Stimulated activated CD4-positive, alpha-beta T cell treated with anti-CD3 and anti-CD28 coated beads, Interleukin-4, amount 100 ng/mL, for 24 hours (primary cell): ENCODE measurements at places on chromosomes 12 and 14.

- no peak for DNase-seq
Measured at GRCh38 chr12:1707051-1707450, 16.2 kb downstream of the ADIPOR2 start.

DNA sequence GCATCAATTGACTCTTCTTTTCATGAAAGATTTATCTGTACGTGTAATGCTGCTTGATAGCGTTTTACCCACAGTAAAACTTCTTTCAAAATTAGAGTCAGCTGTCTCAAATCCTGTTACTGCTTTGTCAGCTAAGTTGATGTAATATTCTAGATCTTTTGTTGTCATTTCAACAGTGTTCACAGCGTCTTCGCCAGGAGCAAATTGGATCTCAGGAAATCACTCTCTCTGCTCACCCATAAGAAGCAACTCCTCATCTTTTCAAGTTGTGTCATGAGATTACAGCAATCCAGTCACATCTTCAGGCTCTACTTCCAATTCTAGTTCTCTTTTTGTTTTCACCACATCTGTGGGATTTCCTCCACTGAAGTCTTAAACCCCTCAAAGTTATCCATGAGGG, 9.5 kb downstream of the PCNX1 start:
- DNase-seq = no peak

GRCh38 chr14:78737116-78737515, 566.9 kb downstream of the NRXN3 start:
- DNase-seq = no peak

DNA sequence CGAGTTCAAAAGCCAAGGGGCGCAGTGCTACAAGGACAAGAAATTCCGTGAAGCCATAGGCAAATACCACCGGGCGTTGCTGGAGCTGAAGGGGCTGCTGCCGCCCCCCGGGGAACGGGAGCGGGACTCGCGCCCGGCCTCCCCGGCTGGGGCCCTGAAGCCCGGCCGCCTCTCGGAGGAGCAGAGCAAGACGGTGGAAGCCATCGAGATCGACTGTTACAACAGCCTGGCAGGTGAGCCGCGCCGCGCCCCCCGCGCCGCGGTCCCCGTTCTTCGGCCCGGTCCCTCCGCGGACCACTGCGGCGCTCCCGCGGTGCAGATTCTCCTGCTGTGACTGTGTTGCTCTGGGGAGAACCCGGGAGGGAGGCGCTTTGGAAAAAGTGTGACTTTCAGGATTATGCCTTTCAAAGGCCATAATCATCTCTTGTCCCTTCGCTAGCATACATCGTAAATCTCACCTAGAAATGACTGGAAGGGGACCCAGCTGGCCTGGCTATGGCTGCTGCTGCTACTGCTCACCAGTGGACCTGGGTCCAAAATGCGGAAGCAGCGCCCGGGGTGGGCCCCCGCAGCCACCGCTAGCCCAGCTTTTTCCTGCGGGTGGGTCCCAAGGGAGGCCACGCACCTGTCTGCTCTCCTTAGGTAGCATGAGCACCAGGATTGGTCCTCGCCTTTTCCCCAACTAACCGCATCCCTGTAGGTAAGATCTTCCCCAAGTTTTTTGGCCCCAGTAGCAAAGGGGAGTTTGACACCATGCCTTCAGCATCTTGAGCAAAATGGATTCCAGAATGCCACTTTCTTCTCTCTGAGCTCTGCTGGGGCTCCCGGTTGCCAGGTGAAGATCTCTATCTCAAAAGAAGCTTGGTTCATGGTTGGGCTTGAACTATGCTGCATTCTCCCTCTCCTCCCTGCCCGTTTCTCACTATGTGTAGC, 853 bp downstream of the TTC9 start:
- DNase-seq = no peak

GRCh38 chr14:59249029-59249428, 60.6 kb downstream of the DAAM1 start:
- no peak for DNase-seq

- DNase-seq = peak; percentile 58
Measured at GRCh38 chr12:91778938-91779400, 366.7 kb downstream of the BTG1 start.

- DNase-seq = no peak
Measured at GRCh38 chr14:92946847-92947545, 24.0 kb downstream of the CHGA start.

- DNase-seq = no peak
Measured at GRCh38 chr14:44453433-44454171, 53.5 kb downstream of the FSCB start.

- DNase-seq = no peak
Measured at GRCh38 chr12:124082687-124083086, 109.7 kb downstream of the ZNF664 start.

DNA sequence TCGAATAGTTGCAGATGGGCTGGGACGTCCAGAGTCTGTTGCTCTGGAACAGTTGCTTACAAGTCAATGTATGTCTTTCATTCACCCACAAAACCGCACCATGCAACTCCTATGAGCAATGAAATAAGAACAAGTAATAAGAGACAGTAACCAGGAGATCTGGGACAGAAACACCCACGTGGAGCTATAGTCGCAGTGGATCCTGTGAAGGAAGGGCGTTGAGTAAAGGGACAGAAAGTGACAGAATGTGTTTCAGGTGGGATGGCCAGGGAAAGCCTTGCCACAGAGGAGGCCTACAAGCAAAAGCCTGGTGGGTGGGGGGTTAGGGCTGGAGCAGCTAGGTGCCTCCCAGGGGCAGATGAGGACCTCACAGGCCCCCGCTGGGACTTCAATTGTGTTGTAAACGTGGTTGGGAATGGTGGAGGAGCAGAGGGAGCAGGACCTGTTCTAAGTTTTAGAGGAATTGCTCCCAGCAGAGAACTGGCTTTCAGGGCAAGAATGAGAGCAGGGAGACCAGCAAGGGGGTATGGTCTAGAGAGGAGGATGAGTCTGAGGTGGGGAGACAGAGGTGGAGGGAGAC, 86.7 kb upstream of the FZD10 start:
- no peak for DNase-seq

- no peak for DNase-seq
Measured at GRCh38 chr12:117967512-117967911, 1.3 kb downstream of the KSR2 start.

- DNase-seq = no peak
Measured at GRCh38 chr12:28036940-28037339, 64.4 kb upstream of the PTHLH start.

- no peak for DNase-seq
Measured at GRCh38 chr12:6528539-6529235, 5.6 kb upstream of the GAPDH start.

DNA sequence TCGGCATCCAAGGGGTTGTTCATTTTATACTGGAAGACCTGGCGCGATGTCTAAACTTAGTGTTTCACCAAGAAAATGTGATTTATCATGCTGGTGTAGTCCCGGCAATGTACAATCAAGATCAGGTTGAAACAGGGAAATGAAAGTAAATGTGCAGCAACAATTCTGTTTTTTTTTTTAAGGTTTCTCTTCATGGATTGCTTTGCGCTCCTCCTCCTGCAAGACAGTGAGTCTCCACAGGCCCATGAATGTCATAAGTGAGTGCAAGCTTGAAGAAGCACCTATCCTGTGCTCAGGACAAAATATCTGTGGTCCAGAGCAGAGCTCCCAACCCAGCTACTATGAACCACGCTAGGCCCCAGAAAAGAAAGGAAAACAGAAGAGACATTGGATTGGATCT, 143.4 kb downstream of the KCNK10 start:
- DNase-seq = no peak
